Activated B cell treated with CpG ODN at 0.5 μM for 24 hours (primary cell): ENCODE measurements at places on chromosomes 11 and 22. TPM values are rescaled to one million over a fixed set of nuclear protein-coding genes. Genes with fewer than 3 reads are reported as not detected.

- peaks cover 66% of the 10 kb centered on the region for H3K27me3 ChIP-seq
- no peak overlapping the region for H3K4me3 ChIP-seq
- peaks cover 16% of the 10 kb centered on the region for H3K4me1 ChIP-seq
- DNase-seq, result no peak
These were observed 3.3 kb upstream of the FXYD6 start for GRCh38 chr11:117879516-117880480.

Gene NRXN2
- 0.54 and 0.73 TPM in 2 replicates for total RNA-seq

GRCh38 chr22:27988704-27989103 is 69.6 kb upstream of the PITPNB start:
- H3K27me3 ChIP-seq, result no peaks in the 10 kb centered on the region
- H3K4me1 ChIP-seq, result peaks cover 2% of the 10 kb centered on the region
- H3K4me3 ChIP-seq, result no peak overlapping the region
- no peak for DNase-seq
- peaks cover 9% of the 10 kb centered on the region for H3K36me3 ChIP-seq

GRCh38 chr11:74450318-74450717 is 17.0 kb downstream of the KCNE3 start:
- H3K4me3 ChIP-seq, result no peak overlapping the region
- no peaks in the 10 kb centered on the region for H3K36me3 ChIP-seq
- H3K4me1 ChIP-seq, result peaks cover 9% of the 10 kb centered on the region
- H3K27me3 ChIP-seq, result peaks cover 10% of the 10 kb centered on the region
- no peak for DNase-seq
- H3K27ac ChIP-seq, result no peak overlapping the region

DNA sequence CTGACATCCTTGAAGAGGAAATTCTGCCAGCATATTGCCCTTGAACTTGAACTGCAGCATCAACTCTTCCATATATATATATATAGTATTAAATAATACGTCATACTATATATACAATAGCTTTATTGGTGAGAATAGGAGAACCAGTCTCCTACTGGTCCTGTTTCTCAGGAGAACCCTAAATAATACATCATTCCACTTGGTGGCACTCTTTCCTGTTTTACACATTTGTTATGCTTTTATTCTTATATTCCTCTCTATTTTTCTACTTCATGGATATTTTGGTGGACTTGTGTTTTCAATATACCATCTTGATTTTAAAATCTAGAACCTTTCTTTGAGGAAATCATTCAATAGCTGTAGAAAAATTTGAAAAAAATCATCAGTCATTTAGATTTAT is 193.3 kb downstream of the TRPC6 start:
- no peaks in the 10 kb centered on the region for H3K36me3 ChIP-seq
- no peaks in the 10 kb centered on the region for H3K27me3 ChIP-seq

GRCh38 chr11:8267831-8268529 is 4.3 kb upstream of the LMO1 start:
- H3K27me3 ChIP-seq, result peaks cover 64% of the 10 kb centered on the region
- H3K4me3 ChIP-seq, result peak overlapping the region; percentile 67
- H3K36me3 ChIP-seq, result no peaks in the 10 kb centered on the region

- no peaks in the 10 kb centered on the region for H3K36me3 ChIP-seq
- peaks cover 41% of the 10 kb centered on the region for H3K4me1 ChIP-seq
- peak; percentile 75 for DNase-seq
- H3K4me3 ChIP-seq, result peak overlapping the region; percentile 70
- H3K27me3 ChIP-seq, result peaks cover 6% of the 10 kb centered on the region
- peak overlapping the region; percentile 74 for H3K27ac ChIP-seq
These were observed 1.4 kb downstream of the ASCL2 start for GRCh38 chr11:2268729-2269600.

- H3K27me3 ChIP-seq, result no peaks in the 10 kb centered on the region
- no peaks in the 10 kb centered on the region for H3K4me1 ChIP-seq
- no peak for DNase-seq
- H3K4me3 ChIP-seq, result no peak overlapping the region
- no peaks in the 10 kb centered on the region for H3K36me3 ChIP-seq
These were observed 178.4 kb downstream of the NAV2 start for GRCh38 chr11:19891022-19891421.

Gene MYO18B
- 0.12 and 0.27 TPM in 2 replicates for total RNA-seq

Gene ZP1
- total RNA-seq, result not detected in 2 replicates

Gene MRPL23
- total RNA-seq, result 89.8 and 95.0 TPM in 2 replicates

- peaks cover 18% of the 10 kb centered on the region for H3K27me3 ChIP-seq
- H3K4me3 ChIP-seq, result peak overlapping the region; percentile 44
- DNase-seq, result no peak
- H3K4me1 ChIP-seq, result peaks cover 55% of the 10 kb centered on the region
These were observed 6.4 kb downstream of the MS4A15 start for GRCh38 chr11:60762851-60763691.

GRCh38 chr11:121983901-121984300 is 132.1 kb downstream of the BLID start:
- H3K27me3 ChIP-seq, result no peaks in the 10 kb centered on the region
- no peak overlapping the region for H3K4me3 ChIP-seq
- DNase-seq, result no peak
- H3K4me1 ChIP-seq, result no peaks in the 10 kb centered on the region
- H3K27ac ChIP-seq, result no peak overlapping the region

DNA sequence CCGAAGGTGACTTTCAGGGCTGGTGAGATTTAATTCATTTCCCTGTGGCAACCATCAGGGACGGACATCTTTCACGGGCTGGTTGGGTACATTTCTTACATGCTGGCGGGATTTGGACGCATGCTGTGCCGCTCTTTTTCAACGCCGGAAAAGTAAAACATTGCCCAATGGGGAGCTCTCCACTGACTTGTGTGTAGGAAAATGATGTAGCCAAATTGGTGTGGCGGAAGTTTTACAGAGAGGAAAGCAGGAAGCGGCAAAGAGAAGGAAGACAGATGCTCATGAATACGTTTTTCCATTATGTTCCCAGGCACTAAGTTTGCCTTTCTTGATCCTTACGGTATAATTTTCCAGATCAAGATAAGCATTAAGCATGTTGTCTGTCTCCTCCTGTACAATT is 375.8 kb downstream of the NTM start:
- no peaks in the 10 kb centered on the region for H3K36me3 ChIP-seq
- DNase-seq, result no peak
- H3K4me3 ChIP-seq, result no peak overlapping the region
- H3K27me3 ChIP-seq, result peaks cover 2% of the 10 kb centered on the region
- H3K27ac ChIP-seq, result no peak overlapping the region

Gene OR51A7
- not detected in 2 replicates for total RNA-seq

Gene SMC1B
- 0.13 TPM in 1 of 2 replicates, not detected in the other for total RNA-seq

DNA sequence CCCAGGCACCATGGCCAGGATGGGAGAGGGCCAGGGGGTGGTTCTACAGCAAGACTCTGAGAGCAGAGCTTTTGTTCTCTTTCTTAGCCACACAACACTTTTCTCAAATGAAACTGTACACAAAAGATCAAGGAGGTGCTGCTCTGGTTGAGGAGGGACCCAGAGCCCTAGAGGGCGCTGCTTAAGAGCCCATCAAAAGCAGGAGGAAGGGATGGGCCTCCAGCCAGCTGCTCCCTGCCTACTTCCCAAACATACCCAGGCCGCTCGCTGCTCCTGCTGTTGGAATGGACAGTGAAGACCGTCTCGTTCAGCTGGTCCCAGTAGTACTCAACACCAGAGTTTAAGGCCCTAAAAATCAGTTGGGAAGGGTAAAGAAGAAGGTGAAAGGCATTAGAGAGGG is 18.4 kb upstream of the CHRM4 start:
- no peak overlapping the region for H3K27ac ChIP-seq
- H3K36me3 ChIP-seq, result peaks cover 74% of the 10 kb centered on the region
- no peaks in the 10 kb centered on the region for H3K27me3 ChIP-seq
- H3K4me3 ChIP-seq, result no peak overlapping the region
- DNase-seq, result no peak
- H3K4me1 ChIP-seq, result no peaks in the 10 kb centered on the region

DNA sequence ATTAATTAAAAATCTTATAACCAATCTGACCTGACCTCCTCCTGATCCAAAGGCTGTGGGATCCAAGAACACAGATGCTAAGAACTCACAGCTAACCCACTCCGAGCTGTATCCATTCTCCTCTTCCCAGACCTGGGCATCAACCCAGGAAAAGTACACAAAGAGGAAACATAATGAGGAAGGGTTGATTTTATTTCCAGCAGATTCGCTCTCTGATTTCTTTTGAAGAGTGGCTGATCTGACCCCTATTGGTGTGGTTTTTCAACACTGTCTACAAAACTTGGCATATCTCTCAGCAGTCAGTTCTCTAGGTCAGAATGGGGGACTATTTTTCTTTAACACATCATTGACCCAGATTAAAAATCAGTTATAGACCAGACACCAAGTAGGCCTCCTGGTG is 201.9 kb upstream of the UBASH3B start:
- H3K27me3 ChIP-seq, result peaks cover 5% of the 10 kb centered on the region
- H3K36me3 ChIP-seq, result no peaks in the 10 kb centered on the region
- no peak overlapping the region for H3K27ac ChIP-seq
- DNase-seq, result no peak
- no peak overlapping the region for H3K4me3 ChIP-seq

- no peak overlapping the region for H3K27ac ChIP-seq
- peaks cover 17% of the 10 kb centered on the region for H3K27me3 ChIP-seq
- no peak overlapping the region for H3K4me3 ChIP-seq
- H3K4me1 ChIP-seq, result no peaks in the 10 kb centered on the region
These were observed 17.0 kb upstream of the CDON start for GRCh38 chr11:126079621-126080124.

Gene GPHA2
- total RNA-seq, result 0.33 and 0.71 TPM in 2 replicates

Gene PAMR1
- not detected in 2 replicates for total RNA-seq

- DNase-seq, result no peak
- no peak overlapping the region for H3K27ac ChIP-seq
- no peaks in the 10 kb centered on the region for H3K36me3 ChIP-seq
- no peaks in the 10 kb centered on the region for H3K27me3 ChIP-seq
These were observed 137.0 kb downstream of the SLC1A2 start for GRCh38 chr11:35282221-35282882.

- peaks cover 31% of the 10 kb centered on the region for H3K4me1 ChIP-seq
- no peak for DNase-seq
- H3K36me3 ChIP-seq, result no peaks in the 10 kb centered on the region
- H3K27ac ChIP-seq, result no peak overlapping the region
- H3K4me3 ChIP-seq, result no peak overlapping the region
These were observed 120.3 kb upstream of the ZC3H12C start for GRCh38 chr11:109972939-109973338.

Gene GALNT18
- total RNA-seq, result not detected in 2 replicates

Gene TMEM86A
- total RNA-seq, result 0.10 and 0.13 TPM in 2 replicates

GRCh38 chr22:22954656-22955055 is 67.0 kb downstream of the IGLL5 start:
- H3K4me1 ChIP-seq, result peaks cover 55% of the 10 kb centered on the region
- H3K4me3 ChIP-seq, result no peak overlapping the region
- peak overlapping the region; percentile 69 for H3K27ac ChIP-seq
- H3K36me3 ChIP-seq, result no peaks in the 10 kb centered on the region
- peak; percentile 68 for DNase-seq

Gene CCDC87
- 0.22 and 0.31 TPM in 2 replicates for total RNA-seq

Gene SPINDOC
- 18.7 and 20.8 TPM in 2 replicates for total RNA-seq

Gene WBP2NL
- total RNA-seq, result 6.8 and 7.8 TPM in 2 replicates

- peak overlapping the region; percentile 3 for H3K4me3 ChIP-seq
- no peaks in the 10 kb centered on the region for H3K36me3 ChIP-seq
- H3K27ac ChIP-seq, result no peak overlapping the region
- peaks cover 37% of the 10 kb centered on the region for H3K4me1 ChIP-seq
These were observed 34.9 kb downstream of the UBASH3B start for GRCh38 chr11:122690384-122690783.

DNA sequence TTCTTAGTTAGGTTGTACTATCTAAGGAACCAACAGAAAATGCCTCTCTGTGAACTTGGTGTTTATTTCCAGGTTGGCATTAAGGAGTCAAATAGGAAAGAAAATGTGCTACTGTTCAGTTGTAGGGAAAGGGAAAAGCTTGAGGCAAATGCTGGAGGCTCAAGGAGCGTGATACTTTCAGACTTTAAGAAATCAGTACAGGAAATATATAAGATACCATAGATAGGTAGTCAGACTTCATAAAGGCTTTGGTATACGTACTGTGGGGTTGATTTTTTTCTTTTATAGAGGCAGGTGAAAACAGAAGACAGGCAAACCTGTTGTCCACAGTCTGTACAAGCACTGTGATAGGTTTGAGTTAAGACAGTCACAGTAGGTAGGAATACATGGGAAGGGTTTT is 30.8 kb downstream of the EP300 start:
- H3K36me3 ChIP-seq, result peaks cover 76% of the 10 kb centered on the region
- peaks cover 22% of the 10 kb centered on the region for H3K4me1 ChIP-seq
- no peaks in the 10 kb centered on the region for H3K27me3 ChIP-seq
- no peak for DNase-seq

DNA sequence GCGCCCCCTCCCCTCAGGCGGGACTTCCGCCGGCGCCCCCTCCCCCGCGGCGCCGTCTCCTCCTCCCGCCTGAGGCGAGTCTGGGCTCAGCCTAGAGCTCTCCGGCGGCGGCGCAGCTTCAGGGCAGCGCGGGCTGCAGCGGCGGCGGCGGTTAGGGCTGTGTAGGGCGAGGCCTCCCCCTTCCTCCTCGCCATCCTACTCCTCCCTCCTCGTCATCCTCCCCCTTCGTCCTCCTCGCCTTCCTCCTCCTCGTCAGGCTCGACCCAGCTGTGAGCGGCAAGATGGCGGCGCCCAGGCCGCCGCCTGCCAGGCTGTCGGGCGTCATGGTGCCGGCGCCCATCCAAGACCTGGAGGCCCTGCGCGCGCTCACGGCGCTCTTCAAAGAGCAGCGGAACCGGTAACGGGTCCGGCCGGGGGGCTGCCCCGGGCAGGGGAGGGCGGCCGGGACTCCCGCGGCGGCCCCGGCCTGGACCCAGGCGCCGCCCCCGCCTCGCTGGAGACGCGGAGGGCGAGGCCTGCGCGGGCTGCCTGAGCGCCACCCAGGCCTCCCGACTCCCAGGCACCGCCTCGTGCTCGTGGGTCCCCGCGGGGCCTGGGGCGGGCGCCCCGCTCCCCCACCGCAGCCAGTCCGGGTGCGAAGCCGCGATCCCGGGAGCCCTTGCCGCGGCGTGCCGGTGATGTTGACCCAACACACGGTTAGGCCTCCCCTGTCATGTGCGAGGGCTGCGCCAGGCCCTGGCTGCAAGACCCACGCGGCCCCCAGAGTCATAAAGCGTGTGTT is at the start of gene ATXN10:
ATXN10 (plus strand) TSS at position 52 of the 781 bp plus-strand sequence; CDS start at position 282, 230 bp downstream.
- DNase-seq, result peak; percentile 66
- H3K36me3 ChIP-seq, result peaks cover 6% of the 10 kb centered on the region
- H3K27me3 ChIP-seq, result no peaks in the 10 kb centered on the region
- peak within 1 kb of the TSS; percentile 79 for H3K27ac ChIP-seq
- peaks cover 34% of the 10 kb centered on the region for H3K4me1 ChIP-seq

Gene CARNS1
- 5.7 and 6.3 TPM in 2 replicates for total RNA-seq

- H3K27me3 ChIP-seq, result peaks cover 3% of the 10 kb centered on the region
- DNase-seq, result no peak
- no peaks in the 10 kb centered on the region for H3K4me1 ChIP-seq
- H3K36me3 ChIP-seq, result no peaks in the 10 kb centered on the region
- no peak overlapping the region for H3K4me3 ChIP-seq
- H3K27ac ChIP-seq, result no peak overlapping the region
These were observed 24.5 kb downstream of the MCHR1 start for GRCh38 chr22:40703736-40704135.

GRCh38 chr22:35299217-35299672 is 449 bp upstream of the TOM1 start:
- H3K36me3 ChIP-seq, result peaks cover 3% of the 10 kb centered on the region
- H3K27ac ChIP-seq, result peak overlapping the region; percentile 91
- no peaks in the 10 kb centered on the region for H3K27me3 ChIP-seq

GRCh38 chr22:40216041-40216756 is 38.5 kb downstream of the TNRC6B start:
- H3K27me3 ChIP-seq, result no peaks in the 10 kb centered on the region
- DNase-seq, result no peak
- H3K4me1 ChIP-seq, result peaks cover 79% of the 10 kb centered on the region
- H3K36me3 ChIP-seq, result peaks cover 23% of the 10 kb centered on the region
- H3K4me3 ChIP-seq, result peak overlapping the region; percentile 72

Gene CD248
- 0.22 TPM in 1 of 2 replicates, not detected in the other for total RNA-seq
